ENCODE measurements at places on chromosomes 1 and 21.

DNA sequence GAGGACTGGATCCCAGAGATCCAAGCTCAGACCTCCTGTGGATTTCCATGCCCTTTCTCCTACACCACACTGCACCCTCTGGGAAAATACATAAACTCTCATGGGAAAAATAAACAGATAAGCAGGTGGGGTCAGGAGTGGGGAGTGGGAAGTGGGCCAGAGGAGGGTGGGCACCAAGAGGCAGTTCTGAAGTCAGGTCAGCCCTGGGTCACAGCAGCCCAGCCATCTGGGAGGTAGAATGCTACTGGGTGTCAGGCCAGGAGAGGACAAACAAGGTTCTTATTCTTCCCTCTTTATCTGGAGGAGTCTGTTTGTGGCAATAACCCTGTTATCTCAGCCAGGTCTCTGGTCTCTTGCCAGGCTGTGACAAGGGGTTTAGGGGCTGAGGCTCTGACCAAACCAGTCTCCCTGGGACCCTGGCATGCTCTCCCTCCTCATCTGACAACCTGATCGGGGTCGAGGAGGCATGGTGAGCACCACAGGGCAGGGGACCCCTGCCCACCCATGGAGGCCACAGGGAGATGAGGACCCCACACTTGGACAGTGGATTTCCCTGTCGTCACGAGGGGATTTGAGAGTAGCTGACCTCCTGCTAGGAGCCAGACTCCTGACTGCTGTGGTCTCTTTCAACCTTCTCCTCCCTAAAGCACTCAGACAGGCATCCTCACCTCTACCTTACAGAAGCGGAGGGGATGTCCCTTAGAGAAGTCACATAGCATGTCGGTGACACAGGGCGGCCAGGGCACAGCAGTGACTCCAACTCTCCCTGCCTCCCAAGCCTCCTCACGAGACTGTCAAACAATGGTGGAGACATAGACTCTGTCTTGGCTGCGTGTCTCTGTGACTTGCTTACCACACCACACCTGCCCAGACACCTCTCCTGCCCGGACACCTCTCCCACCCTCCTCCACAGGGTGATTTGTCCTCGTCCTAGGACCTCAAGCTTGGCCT is 51.3 kb upstream of the IFFO2 start:
- DNase-seq = no peak

GRCh38 chr21:14522736-14523135 is 23.4 kb downstream of the SAMSN1 start:
- no peak for DNase-seq

DNA sequence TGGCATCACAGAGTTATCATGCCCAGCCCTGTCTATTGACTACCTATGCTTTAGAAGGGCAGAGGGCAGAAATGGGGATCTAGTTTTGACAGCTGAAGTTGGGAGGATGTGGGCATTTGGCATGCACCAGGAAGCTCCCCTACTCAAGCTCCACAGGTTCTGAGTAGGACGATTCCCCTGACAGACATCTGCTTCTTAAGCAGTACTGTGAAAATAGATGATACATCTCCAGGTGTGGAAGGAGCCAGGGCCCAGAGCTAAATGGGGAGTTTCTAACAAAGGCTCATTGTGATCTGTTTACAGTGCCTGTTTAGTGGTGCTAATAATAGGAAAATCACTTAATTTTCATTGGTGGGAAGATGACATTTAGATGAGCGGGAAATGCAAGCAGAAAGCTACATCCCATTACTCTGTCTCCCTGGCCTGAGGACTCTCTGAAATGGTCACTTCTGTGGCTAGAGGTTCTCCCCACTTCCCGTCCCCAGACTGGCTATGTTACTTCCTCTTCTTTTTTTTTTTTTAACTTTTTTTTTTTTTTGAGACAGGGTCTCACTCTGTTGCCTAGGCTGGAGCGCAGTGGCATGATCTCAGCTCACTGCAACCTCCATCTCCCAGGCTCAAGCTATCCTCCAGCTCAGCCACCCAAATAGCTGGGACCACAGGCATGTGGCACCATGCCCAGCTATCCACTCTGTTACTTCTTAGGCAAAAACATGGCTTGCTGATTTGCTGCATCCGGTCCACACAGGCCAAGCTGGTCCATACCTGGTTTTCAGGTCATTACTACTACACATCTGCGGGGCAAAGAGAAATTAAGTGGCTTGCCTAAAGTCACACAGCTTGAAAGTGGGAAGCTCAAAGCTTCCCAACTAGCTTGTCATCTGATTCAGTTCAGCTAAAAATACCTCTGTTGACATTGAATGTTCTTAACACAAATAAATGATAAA is 23.2 kb upstream of the CNIH3 start:
- DNase-seq = no peak

DNA sequence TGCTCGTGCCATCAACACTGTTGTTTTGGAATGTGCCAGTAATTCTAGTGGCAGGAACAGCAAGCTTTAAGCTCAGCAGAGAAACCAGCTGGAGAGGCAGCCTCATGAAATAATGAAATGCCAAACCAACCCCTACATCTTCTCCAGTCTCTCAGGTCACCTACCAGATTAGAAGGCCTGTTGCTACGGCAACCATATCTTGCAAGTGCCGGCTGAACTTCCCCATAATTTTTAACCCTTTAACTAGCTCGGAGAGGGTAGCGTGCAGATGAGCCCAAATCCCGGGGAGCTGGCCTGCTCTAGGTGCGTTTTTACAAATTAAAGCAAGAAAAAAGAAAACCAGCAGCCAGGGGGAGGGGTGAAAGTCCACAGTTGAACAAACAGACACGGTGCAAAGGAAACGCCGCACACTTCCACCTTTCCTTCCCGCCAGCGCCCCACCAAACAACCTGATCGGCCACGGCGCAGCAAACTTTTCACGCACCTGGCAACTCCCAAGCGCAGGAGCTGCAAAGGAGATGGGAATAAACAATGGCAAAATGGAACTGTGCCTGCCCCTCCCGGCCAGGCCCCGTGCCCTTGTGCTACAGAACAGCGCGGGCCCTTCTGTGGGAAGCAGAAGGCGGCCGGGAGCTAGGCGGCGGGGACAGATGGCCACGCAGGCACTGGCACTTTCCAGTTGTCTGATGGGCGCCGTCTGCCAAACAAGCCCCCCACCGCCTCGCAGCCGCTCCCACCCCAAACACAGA is 50.1 kb downstream of the SSBP3 start:
- DNase-seq = no peak

DNA sequence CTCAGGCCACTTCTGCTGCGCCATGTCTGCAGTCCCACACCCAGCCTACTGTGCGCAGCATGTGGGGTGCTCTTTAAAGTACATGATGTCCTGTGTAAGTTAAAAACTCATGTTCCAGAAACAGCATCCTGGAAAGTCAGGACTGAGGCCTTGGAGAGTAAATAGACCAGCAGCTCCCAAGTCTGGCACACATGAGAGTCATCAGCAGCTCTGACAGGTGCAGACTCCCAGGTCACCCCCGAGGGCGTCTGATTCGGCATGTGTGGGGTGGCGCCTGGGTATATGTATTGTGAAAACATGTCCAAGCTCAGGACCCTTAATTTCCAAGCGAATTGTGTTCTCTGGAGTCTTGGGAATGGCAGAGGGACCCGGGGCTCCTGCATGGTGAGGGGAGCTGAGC is 120.1 kb upstream of the RUNX3 start:
- DNase-seq = no peak

- no peak for DNase-seq
These were observed 30.9 kb upstream of the RBM15 start for GRCh38 chr1:110308247-110308646.

- DNase-seq = peak; percentile 45
These were observed at the start of gene C2CD2 for GRCh38 chr21:41953831-41954653. Gene C2CD2 (minus strand): TSS chr21:41954018. CDS start chr21:41953648, 370 bp downstream.

DNA sequence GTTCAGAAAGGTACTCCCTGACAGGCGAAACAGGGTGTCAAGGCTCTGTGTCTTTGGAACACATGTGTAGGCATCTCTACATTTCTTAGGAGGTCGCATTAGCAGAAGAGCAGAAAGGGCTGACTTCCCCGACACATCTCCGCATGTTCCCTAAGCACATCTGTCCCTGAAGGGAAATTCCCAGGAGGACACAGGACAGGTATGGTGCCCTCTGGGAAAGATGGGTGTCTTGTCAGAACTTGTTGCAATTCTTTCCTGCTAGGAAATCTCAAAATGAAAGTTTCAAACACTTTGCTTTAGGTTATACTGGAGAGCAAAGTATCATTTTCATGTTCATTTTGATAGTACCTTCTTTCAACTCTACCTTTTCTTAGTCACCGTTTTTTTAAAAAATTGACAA is 2.0 kb downstream of the DSCAM start:
- DNase-seq = no peak

DNA sequence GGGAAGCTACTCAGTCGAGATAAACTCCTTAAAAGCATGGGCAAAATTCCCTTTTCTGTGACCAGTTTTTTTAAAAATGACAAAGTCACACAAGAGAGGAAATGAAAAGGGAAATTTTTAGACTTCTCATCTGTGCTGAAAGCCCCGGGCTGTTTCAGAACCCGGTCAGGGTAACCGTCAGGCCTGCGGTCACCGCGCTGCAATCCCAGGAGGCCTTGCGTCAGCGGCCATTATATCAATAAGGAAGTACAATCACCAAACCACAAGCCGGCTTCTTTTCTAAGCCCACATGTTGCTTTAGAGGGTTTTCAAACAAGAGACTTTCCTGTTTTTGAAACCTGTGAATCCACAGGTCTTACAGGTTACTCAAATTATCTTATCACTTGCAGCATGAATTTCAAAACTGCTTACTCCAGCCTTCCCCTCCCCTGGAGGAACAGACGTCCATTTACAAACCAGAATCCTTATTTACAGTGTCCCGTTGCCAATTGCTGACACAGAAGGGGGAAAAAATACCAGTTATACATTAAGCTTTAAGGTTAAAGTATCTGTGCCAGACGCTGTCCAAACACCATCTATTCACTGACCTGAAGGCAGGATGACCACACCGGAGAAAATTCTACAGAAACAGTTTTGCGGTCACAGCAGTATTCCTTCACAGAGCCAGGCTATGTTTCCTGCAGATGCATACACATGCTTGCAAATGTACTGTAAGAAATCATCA is 165.3 kb downstream of the TOMM20 start:
- DNase-seq = peak; percentile 90

DNA sequence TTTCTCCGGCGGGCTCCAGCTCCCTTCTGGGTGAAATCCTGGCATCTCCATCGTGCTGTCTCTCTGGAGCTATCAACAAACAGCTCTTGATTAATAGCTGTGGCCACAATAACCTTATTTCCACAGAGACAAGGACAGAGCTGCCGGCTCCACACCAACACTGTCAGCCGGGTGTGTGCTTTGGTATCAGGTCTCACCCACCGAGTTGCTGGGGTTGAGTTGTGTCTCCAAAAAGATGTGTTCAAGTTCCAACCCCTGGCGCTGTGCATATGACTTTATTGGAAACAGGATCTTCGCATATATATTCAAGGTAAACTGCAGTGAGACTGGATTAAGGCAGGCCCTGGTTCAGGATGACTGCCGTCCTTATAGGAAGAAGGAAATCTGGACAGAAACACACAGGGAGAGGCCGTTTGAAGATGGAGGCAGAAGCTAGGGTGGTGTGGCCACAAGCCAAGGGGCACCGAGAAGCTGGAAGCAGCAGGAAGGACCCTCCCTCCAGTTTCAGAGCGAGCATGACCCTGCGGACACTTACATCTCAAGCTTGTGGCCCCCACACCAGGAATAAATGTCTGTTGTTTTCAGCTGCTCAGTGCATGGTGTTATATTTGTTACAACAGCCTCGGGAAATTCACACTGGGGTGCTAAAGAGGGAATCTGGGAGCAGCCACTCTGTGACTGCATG is 88.4 kb upstream of the TMPRSS2 start:
- DNase-seq = no peak

DNA sequence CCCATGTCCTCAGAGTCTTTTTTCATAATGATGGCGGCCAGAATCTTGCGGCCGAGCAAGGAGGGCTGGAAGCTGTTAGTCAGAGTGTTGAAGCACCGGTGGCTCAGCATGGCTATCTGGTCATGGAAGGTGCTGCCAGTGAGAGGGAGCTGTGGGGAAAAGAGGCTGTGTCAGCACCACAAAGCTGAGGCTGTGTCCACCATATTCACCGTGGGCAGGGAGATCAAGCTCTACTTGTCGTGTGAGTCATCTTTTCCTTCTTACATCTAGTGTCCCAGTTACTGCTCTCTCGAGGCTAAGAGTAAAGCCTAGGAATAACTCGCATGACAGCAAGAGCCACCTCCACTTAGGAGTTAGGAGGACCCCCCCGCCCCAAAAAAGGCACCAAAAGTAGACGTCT is 18.2 kb downstream of the ADAR start:
- DNase-seq = no peak

DNA sequence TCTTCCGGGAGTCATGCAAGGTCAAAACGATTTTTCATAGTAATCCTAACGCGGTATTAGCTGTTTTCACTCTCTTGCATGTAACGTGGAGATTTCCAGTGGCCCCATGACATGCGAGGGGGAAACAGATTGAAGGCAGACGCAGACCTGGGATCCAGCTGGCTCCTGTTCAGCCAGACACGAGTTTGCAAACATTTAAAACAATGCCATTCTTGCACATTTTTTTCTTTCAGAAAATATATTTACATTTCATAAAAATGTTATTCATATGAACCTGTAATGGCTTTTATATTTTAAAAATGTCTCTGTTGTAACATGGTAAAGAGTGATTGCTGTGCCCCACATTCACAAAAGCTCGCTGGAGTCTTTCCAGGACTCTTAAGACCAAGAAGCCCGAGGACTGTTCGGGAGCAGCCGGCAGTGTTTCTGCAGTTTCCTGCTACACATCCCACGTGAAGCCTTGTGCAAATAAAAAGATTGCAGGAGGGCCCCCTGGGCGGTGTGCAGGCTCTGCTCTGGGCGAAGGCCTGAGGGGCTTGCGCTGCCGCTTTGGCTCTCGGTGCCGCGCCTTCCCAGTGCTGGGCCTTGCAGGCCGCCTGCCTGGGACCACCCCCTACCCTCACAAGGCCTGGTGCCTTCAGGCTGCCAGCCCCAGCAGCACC is 184.9 kb downstream of the DYRK1A start:
- DNase-seq = no peak

DNA sequence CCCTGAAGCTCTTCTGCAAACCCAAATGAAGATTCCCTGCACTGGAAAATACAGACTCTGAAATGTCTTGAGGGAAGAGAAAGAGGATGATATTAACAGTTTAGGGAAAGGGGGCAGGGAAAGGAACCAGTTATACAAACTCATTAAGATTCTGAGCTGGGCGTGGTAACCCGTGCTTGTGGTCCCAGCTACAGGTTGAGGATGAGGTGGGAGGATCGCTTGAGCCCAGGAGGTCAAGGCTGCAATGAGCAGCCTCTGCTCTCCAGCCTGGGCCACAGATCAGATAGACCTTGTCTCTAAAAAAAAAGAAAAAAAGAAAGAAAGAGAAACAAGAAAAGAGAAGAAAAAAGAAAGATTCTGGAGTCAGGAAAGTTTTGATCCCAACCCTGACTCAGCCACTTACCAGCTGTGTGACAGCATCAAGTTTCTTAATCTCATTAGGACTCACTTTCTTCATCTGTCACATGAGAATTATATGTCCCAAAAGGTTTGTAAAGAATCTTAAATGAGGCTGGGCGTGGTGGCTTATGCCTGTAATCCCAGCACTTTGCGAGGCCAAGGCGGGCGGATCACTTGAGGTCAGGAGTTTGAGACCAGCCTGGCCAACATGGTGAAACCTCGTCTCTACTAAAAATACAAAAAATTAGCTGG is 53.9 kb downstream of the OPTC start:
- no peak for DNase-seq
